ENCODE measurements at places on chromosomes 11 and 22. TPM values are rescaled to one million over a fixed set of nuclear protein-coding genes. Genes with fewer than 3 reads are reported as not detected.

GRCh38 chr11:74015919-74016684 is 7.2 kb upstream of the UCP3 start:
- peak; percentile 55 for DNase-seq

DNA sequence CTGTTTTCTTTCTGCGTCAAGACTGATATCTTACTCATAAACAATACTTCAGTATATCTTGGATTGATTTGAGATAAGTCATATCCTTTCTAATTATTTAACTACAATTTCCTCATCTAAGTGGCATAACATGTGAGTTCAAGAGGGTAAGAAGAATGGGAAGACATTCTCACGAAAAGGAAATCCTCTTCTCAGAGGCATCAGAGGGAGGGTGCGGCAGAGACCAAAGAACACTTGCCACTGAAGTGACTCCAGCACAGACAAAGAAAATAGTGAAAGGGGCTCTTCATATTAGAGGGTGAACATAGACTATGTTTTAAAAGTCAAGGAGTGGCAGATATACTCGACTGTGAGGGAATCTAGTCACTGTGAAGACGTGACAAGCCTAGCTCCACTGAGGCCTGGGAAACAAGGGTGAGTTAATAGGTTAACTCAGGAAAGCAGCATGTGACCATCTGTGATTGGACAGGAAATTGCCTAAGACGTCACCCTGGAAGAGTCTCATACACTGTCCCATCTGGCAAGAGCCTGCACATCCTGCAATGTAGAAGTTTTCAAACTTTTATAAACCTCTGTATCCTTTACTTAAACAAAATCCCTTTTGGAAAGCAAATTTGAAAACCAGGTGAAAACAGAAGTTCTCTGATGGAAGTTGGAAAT is 1.9 kb upstream of the MMP1 start:
- no peak for DNase-seq

DNA sequence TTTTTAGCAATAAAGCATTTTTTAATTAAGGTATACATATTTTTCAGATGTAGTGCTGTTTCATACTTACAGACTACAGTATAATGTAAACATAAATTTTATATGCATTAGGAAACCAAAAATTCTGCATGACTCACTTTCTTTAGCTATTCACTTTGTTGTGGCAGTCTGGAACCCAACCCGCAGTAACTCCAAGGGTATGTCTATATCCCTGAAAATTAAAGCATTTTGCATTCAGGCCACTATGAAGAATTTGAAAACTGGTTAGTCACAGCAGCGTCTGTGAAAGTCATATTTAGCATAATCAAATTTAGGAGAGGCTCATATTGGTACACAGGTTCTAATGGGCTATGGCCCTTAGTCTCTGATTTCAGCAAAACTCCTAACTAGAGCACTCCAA is 46.8 kb downstream of the BBOX1 start:
- no peak for DNase-seq

- DNase-seq: no peak
Observed at GRCh38 chr11:63931045-63931444, 7.8 kb upstream of the NAA40 start.

- no peak for DNase-seq
Observed at GRCh38 chr11:117087446-117087845, 10.8 kb downstream of the SIK3 start.

DNA sequence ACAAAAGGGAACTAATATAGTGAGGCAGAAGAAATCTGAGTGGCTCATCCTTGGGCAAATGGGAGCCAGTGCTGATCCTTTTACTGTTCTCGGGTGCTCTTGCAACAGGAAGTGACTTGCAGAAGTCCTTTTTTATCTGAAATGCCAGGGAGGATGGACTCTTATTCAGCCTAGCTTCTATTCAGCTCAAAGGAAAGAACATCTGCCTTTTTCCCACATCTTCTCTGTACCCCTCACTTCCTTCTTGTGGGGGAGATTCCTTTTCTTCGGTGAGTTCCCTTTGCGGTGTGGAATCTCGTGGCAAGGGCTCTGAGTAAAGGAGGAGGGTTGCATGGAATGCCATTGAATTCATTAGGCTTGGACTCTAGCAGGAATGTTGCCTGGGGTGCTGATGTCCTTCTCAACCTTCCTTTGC is 76.2 kb downstream of the ZBTB16 start:
- no peak for DNase-seq

GRCh38 chr11:8075119-8075726 is 5.8 kb upstream of the TUB start:
- DNase-seq: no peak

- DNase-seq: no peak
Observed at GRCh38 chr22:49400941-49401598, 426.6 kb downstream of the BRD1 start.

DNA sequence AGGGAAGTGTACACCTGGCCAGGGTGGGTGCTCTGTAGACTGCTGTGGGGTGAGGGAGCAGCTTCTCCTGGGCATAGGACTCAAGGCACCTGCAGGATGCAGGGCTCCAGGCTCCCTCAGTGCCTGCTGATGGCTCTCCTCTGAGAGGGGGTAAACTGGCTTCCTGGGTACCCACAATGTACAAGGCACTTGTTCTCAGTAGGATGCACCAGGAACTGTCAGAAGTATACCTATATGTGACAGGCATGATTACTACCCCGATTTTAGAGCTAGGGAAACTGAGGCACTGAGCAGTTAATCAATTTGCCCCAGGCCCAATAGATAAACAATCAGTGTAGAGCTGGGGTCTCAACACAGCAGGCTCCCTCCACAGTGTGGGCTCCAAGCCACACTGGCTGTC is 31.4 kb upstream of the GNAZ start:
- no peak for DNase-seq

- peak; percentile 56 for DNase-seq
Observed at GRCh38 chr11:118938491-118939403, 13.0 kb upstream of the BCL9L start.

GRCh38 chr22:47002692-47003091 is 240.2 kb downstream of the TBC1D22A start:
- no peak for DNase-seq

DNA sequence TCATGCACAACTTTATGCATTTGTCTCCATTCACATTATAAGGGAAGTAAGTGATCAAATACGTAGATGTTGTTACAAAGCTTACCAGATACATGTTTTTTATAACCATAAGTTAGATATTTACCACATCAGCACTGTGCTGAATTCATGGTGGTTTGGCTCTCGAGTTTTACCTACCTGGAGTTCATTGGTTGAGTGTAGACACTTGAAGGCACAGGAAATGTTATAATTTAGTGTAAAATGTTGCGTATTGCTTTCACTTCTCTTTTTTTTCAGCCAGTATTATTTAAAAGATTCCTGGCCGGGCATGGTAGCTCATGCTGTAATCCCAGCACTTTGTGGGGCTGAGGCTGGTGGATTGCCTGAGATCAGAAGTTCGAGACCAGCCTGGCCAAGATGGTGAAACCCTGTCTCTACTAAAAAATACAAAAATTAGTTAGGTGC is 53.1 kb upstream of the GRK2 start:
- no peak for DNase-seq

DNA sequence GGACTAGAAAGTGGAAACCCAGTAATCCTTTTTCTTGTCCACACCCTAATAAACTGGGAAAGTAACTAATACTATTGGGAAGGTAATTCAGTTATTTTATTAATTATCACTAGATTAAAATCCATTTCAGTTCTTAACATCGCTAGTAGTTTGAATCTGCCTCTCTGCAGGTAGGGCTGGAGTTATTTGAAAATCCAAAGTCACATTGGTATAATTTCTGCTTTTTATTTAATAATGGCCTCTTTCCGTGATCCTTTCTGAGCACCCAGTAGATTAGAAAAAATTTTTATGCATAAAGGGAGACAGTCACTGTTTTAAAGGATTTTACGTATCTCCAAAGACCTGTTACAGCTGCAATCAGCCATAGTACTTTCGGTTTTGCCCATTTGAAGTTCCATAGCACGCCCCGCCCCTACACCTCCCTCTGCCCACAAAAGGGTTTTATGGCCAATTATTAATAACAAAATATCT is 605 bp upstream of the COPB1 start:
- DNase-seq: peak; percentile 87

DNA sequence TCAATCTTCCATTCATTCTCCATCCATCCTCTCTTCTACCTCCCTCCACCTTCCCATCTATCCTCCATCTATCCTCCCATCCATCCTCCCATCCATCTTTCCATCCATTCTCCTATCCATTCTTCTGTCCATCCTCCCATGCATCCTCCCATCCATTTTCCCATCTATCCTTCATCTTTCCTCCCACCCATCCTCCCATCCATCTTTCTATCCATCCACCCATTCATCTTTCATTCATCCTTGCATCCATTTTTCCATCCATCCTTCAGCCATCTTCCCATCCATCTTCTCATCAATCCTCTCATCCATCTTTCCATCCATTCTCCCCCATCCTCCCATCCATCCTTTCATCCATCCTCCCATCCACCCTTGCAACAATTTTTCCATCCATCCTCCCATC is 27.5 kb downstream of the IGLL1 start:
- no peak for DNase-seq

DNA sequence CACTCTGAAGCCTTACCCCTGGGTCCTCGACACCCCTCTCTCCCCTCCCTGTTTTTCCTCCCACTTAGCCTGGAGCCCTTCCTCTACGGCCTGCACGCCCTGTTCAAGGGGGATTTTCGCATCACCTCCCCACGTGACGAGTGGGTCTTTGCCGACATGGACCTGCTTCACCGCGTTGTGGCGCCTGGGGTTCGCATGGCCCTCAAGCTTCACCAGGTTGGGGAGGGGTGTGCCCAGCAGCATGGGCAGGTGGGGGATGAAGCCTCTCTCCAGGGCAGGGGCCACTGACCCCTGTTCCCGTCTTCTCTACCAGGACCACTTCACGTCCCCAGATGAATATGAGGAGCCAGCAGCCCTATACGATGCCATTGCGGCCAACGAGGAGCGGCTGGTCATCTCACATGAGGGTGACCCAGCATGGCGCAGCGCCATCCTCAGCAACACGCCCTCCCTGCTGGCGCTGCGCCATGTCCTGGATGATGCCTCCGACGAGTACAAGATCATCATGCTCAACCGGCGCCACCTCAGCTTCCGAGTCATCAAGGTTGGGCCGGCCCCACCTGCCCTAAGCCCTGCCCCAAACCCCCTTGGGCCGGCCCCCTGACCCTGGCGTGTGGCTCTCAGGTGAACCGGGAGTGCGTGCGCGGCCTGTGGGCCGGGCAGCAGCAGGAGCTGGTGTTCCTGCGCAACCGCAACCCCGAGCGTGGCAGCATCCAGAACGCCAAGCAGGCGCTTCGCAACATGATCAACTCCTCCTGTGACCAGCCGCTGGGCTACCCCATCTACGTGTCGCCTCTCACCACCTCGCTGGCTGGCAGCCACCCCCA is 2.8 kb upstream of the SIPA1 start:
- DNase-seq: no peak

DNA sequence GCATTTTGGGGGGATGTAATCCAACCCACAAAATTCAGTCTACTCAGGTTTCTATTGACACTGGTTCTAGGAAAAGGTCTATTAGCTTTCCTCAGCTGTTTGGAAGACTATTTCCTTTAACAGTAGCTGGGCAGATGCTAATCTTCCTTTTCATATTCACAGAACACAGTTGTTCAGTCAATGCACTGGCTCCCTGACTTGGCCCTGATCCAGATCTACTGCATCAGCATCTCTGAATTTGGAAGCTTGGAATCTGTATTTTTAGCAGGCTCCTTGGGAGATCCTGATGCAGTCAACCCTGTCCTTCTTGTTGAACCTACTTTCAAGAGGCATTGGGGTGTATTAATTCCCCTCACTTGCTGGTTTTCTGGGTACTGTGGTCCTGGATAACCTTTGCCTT is 6.3 kb downstream of the HTATIP2 start:
- DNase-seq: no peak

GRCh38 chr11:116871248-116871647 is 33.8 kb upstream of the APOA1 start:
- no peak for DNase-seq

DNA sequence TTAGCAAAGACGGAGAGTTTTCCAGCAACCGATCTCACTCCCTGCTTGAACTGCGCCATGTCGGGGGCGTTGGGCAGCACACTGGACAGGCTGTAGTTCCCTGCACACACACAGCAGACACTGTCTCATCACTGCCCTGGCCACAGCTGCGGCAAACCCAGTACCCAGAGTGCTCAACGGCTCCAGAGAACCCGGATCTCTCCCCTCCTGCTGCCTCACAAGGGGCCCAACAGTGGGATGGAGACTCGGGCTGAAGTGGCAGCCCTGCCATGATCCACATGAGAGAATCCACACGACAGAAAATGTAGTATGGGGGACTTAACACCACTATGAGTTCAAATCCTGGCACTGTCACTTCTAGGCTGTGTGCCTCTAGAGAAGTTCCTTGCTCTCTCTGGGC is 58.0 kb downstream of the ARFGAP3 start:
- DNase-seq: no peak

DNA sequence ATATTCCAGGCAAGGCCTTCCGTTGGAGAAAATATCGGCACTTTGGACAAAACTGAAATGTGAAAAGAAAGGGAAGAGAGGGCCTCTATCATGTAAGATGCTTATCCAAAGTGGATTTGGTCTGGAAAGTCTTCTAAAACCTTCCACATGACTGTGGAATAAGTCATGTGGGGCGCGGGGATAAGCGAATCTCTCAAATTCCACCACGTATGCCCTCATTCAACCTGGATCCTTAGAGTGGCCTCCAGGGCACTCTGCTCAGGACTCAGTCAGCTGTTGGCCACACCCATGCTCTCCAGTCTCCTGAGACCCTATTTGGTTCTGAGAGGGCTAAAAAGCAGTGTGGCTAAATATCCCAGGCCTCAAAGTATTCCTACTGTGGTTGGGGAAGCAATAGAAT is 2.0 kb upstream of the TIMP3 start:
- DNase-seq: no peak

DNA sequence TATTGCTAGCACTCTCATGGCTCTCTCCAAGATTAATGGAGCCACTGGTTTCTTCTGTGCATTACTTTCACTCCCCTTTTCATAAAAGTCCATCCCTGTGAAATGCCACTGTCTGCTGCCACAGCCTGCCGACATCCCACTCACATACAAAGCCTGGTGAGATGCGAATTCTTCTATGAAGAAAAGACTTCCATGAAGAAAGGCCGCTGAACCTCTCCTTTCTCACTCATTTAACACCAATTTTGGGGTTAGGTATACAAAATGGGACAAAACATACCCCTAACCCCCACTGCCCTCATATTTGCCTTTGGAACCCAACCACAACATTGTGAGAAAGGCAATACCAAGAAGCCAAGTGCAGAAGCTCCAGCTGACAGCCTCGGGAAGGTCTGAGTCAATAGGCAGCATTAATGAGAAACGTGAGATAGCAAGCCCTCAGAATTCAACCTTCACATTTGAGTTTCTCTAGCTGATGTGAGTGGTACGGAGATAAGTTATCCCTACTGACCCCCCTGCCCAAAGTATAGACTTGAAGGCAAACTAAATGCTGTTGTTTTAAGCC is 156.4 kb downstream of the ATG16L2 start:
- peak; percentile 64 for DNase-seq

- no peak for DNase-seq
Observed at GRCh38 chr22:29092243-29092642, 19.4 kb downstream of the KREMEN1 start.

ADAMTS15 gene
- total RNA-seq: 0.02 TPM

SMDT1 gene
- total RNA-seq: 54.4 TPM

PLA2G3 gene
- not detected for total RNA-seq

HMOX1 gene
- total RNA-seq: 0.72 TPM

PDE2A gene
- 0.33 TPM for total RNA-seq

GPHA2 gene
- total RNA-seq: not detected

COMT gene
- 104 TPM for total RNA-seq

NF2 gene
- 59.1 TPM for total RNA-seq

PITPNB gene
- total RNA-seq: 148 TPM

PRAME gene
- not detected for total RNA-seq

SPECC1L gene
- 41.9 TPM for total RNA-seq

MCAT gene
- 24.3 TPM for total RNA-seq

MYO18B gene
- 0.40 TPM for total RNA-seq

CD6 gene
- total RNA-seq: 416 TPM

PGM2L1 gene
- 4.9 TPM for total RNA-seq

All from activated CD4-positive, alpha-beta T cell treated with anti-CD3 and anti-CD28 coated beads, Interleukin-2, amount 10 ng/mL, durations not matched to agents 24 days and 14 days (primary cell).